Activated T-cell treated with anti-CD3 and anti-CD28 coated beads for 24 hours (primary cell): ENCODE measurements at places on chromosomes 2 and 18.

GRCh38 chr2:233798335-233799086 lies 20.4 kb downstream of the MROH2A start:
- no peak for DNase-seq

GRCh38 chr2:79799729-79800128 lies 286.9 kb downstream of the CTNNA2 start:
- DNase-seq: no peak

- no peak for DNase-seq
These were observed 761.0 kb downstream of the SOCS6 start for GRCh38 chr18:71049893-71050292.

- no peak for DNase-seq
These were observed 470.2 kb upstream of the CDH20 start for GRCh38 chr18:60862988-60863387.

- no peak for DNase-seq
These were observed 150.5 kb downstream of the VAPA start for GRCh38 chr18:10064267-10064666.

- DNase-seq: no peak
These were observed 126.0 kb downstream of the ZNF532 start for GRCh38 chr18:58990720-58991119.

DNA sequence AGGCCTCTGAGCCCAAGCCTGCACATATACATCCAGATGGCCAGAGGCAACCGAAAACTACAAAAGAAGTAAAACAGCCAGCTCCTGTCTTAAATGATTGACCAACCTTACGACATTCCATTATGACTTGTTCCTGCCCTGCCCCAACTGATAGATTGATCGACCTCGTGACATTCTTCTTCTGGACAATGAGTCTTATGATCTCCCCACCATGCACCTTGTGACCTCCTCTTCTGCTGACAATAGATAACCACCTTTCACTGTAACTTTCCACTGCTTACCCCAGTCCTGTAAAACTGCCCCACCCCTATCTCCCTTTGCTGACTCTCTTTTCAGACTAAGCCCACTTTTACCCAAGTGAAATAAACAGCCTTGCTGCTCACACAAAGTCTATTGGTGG lies 670.0 kb upstream of the PKDCC start:
- no peak for DNase-seq

DNA sequence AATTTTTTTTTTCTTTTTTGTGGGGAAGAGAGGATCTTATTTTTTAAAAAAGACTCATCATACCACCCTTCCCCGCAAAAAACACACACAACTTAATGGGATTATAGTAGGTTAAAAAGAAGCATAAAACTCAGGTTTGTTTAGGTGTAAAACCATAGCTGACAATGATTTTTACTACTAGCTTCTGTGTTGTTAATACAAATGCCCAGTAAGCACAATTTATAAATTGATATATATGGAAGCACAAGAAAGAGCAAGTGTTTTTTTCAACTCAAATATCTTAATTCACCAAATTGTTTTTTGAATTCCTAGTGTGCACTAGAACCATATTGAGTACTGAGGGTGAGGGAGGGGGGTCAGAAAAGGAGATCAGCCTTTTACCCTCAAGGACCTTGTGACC lies 7.0 kb downstream of the STAT4 start:
- no peak for DNase-seq

- no peak for DNase-seq
These were observed 5.9 kb downstream of the CERS6 start for GRCh38 chr2:168461942-168462331.

- no peak for DNase-seq
These were observed 277.7 kb upstream of the MAP2 start for GRCh38 chr2:209145941-209146681.

DNA sequence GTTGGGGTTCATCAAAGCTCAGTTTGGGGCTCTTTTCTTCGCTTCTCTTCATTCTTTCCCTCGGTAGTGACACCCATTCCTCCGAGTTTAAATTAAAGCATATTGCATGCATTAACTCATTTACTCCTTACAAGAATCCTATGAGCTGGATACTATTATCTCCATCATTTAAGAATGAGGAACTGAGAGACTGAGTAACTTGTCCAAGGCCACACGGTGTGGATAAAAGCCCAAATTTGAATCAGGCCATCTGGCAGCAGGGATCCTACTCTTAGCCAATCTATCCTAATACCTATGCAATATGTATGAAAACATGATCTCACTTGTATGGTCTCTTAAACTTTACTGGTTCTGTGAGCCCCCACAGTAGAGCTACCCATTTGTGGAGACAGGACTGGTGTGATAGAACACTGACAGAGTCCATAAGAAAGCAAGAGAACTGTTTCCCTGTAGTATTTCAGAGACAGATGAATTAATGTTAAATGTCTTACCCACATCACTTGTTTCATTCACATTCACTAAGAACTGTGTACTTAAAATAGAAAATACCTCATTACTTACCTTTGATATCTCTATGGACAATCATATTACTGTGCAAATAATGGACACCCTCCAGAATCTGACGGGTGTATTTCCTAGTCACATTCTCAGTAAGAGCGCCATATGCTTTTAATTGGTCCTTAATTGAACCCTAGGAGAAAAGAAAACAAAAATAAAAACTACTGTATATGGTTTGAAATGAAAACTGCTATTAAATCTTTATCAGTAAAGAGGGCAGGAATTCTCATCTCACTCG lies 20.4 kb upstream of the ERCC3 start:
- DNase-seq: no peak

DNA sequence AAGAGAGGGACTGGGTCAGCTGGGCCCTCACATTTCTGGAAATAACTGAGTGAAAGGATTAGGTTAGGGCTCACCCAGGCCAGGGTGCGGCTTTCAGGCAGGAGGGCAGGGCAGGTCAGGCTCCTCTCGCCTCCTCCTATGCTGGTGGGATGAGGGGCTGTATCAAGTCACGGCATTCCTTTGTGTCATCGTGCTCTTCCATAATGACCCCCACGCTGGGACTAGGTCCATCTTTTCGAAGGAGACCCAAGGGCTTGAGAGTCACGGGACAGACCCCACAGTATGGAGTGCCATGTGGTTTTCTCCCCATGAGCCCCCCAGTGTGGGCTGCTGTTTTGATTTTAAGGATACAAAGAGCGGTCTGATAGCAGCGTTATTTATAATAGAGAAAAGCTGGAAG lies 137.8 kb upstream of the COPS8 start:
- DNase-seq: no peak

DNA sequence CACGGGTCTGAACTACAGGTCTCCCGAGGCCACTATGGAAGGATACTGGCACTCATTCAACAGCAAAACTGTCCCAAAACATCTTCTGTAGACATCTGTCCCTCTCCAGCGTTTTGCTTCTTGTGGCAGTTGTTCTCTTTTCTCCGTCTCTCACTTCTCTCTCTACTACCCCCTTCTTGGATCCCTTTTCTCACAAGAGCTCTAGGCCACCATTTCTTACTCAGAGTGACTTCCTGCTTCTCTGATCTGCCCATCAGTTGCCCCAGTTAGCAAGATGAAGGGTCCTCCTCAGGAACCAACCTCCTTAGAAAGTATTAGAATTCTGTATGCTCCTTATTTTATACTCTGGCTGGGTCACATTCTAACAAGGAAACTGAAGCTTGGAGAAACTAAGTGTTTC lies 32.6 kb downstream of the BCL2 start:
- DNase-seq: no peak
